ENCODE measurements at places on chromosomes 3 and 15.

DNA sequence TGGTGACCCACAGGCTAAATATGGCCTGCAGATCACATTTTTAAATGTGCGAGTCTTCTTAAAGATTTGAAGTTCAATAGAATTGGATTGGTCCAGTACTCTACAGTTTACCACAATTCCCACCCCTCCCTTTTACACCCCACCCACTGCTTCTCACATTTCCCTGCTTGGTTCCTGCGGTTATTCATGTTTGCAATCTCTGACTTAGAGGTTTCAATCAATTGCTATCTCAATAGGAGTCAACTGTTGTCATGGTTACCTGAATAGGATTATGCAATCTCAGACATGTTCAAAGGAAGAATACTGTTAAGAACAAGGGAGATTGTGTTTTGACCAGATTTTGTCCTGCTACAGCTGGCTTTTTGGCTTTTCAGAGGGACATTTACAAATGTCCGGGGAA, 4.9 kb upstream of the C3orf49 start:
- DNase-seq, result no peak

GRCh38 chr3:115085197-115085865, 61.8 kb downstream of the ZBTB20 start:
- DNase-seq, result no peak

DNA sequence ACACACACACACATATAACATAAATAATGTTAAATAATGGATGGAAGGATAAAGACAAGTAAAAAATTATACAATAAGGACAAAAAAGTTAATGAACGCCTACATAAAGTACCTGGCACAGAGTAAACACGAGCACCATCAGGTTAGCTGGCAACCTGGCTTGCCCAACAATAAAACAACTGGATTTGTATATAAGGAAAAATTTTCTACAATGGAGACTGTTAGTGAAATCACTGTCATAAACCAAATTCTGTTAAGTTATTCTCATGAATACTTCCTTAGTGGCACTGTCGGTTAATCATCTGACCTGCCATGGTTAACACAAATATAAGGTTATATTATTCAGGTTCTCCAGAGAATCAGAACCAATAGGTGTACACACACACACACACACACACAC, 54.8 kb downstream of the DPH6 start:
- no peak for DNase-seq

DNA sequence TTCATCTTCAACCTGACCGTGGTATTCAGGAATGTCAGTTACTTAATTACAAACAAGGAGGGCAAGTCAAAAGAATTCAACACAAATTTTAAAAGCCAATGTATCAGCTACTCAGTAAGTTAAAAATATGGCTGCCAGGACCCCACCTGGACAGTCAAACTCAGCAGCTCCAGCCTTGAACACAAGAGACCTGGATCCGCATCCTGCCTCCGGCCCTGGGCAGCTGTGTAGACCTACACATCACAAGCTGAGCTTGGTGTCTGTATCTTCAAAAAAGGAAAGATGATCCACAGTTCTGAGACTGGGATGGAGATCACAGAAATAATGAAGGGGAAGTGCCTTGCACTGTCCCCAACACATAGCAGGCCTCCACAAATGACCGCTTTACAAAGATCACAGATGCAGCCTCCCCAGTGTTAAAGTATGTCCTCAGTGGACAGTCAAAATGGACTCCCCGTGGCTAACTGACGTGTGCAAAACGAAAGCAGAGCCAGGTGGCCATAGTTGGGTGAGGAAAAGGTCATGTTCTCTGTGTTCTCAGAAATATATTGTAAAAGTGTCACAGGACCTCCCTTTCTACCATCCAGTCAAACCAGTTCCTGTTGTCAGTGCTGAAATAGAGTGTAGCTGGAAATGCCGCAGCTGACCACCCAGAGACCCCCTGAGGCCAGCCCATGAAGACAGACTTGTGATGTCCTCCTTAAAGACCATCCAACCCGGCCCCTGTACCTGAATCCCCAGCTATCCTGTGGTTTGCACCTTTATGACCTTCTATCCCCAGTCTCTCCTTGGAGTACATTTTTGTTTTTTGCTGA, 168.5 kb upstream of the NSMCE3 start:
- DNase-seq, result no peak

GRCh38 chr15:51083641-51084166, 11.0 kb downstream of the TNFAIP8L3 start:
- no peak for DNase-seq

DNA sequence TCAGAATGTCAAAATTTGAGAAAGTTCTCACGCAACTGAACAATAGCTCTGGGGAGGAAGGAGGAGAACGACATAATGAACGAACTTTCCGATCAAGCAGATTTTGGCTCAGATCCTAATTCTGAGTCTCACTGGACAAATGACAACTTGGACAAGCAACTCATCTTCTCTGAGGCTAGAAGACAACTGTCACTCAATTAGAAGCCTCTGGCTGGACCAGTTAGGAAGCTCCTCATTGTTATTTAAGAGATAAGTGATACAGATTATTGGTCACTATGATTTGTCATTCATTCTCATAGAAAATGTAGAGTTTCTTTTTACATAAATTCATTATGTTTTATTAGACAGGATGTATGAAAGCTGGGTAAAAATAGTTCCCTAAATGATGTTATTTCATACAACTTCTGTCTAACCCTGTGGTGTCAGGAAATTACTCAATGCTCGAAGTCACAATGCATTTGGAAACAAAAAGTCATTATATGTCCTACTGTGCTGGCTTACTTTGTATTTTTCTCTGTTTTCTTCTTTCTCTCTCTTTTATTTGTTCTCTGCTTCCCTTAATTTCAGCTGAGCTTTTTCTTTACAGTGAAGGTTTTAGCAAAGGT, 11.0 kb upstream of the C3orf49 start:
- no peak for DNase-seq

DNA sequence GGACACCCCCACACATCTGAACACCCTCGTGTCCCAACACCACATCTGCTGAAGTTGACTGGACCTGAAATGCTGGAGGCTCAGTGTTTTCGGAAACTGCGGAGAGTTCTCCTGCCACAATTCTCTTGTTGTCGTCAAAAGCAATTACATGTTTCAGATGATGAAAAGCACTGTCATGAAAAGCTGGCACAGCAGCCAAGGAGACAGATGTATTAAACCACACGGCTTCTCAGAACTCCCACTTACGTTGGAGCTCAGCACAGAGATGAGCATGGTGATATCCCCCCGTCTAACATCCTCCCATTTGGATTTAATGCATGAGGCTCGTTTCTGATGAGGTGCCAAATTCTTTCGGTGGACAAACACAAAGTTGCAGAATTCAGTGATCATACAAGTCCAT, 180.1 kb downstream of the RORA start:
- DNase-seq, result no peak

- no peak for DNase-seq
Measured at GRCh38 chr3:128578346-128578745, 72.3 kb downstream of the RPN1 start.

- no peak for DNase-seq
Measured at GRCh38 chr3:99500485-99500884, 137.9 kb upstream of the COL8A1 start.

GRCh38 chr3:183268366-183268765, 15.3 kb downstream of the B3GNT5 start:
- DNase-seq, result no peak
